ENCODE measurements at places on chromosomes 1 and 21.

GRCh38 chr1:64920941-64921589, 45.3 kb downstream of the JAK1 start:
- no peak for DNase-seq

- DNase-seq, result no peak
Measured at GRCh38 chr1:202015662-202015937, 5.2 kb downstream of the ELF3 start.

GRCh38 chr1:27632387-27633297, 2.3 kb downstream of the FGR start:
- DNase-seq, result no peak

- DNase-seq, result peak; percentile 32
Measured at GRCh38 chr1:161139766-161140165, 7.3 kb upstream of the DEDD start.

GRCh38 chr1:20248971-20249612, 41.6 kb upstream of the VWA5B1 start:
- DNase-seq, result peak; percentile 6

DNA sequence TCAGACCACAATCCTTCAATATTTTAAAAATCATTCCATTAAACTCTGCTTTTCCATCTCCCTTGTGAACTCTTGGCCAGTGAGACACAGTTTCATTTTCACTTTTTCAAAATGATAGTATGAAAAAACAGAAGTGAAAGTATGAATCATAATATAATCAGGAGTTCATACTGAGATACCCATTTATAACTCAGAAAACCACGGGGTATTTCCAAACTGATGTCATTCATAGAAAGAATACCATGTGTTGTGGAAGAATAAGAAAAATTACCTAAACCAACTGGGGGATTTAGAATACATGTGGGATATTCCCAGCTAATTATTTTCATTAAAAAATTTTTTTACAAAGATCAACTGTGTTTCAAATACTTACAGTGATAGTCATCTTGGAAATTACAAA, 149.9 kb downstream of the MRPL39 start:
- no peak for DNase-seq

DNA sequence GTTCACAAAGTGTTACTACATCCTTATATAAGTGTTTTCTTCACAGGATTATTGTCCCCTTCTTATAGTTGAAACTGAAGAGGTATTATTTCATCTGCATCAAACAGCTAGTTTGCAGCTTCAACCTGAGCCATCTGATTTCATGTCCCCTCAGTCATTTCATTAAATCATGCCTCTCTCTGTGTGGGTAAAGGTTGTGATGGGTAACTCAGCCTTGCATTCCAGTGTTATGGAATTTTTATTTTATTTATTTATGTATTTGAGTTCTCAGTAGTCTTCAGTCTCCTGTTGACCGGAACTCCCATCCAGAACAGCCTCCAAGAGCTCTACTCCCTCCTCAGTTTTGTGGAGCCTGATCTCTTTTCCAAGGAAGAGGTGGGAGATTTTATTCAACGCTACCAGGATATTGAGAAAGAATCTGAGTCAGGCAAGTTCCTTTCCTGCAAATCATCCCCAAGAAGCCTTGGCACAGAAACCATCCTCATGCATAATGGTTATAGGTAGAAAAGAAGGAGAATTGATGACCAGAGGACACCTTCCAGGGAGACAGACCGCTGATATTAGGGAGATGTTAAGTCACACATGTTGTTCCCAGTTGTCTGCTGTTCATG, 21.8 kb downstream of the CHD1L start:
- no peak for DNase-seq

- DNase-seq, result no peak
Measured at GRCh38 chr1:31579374-31579773, 3.1 kb downstream of the TINAGL1 start.

DNA sequence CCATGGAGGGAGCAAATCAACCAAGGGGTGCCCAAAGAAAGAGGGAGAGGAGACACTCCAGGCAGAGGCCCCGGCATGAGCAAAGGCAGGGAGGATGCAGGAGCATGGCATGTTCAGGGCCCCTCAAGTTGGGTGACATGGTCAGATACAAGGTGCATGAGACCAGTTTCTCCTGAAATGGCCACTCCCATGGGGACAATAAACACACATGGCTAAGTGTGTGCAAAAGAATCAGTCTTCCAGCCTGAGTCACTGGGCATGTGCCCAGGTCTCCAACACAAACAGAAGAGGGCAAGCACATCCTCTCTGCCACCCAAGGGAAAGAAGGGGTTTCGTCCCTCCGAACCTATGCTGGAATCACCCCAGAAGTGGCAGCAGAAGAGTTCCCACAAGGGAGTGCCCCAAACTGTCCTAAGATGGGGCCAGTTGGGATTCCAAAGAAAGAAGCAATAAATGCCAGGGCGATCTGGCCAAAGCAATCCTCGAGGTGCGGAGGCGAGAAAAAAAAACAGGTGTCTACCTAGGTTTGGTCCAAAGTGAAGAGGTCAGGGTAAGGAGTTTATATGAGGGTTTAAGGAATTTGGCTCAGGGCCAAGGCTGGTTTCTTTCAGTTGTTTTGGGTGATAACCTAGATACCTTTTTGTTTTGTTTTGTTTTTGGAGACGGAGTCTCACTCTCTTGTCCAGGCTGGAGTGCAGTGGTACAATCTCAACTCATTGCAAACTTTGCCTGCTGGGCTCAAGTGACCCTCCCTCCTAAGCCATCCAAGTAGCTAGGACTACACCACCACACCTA, 13.2 kb downstream of the CASP9 start:
- no peak for DNase-seq

DNA sequence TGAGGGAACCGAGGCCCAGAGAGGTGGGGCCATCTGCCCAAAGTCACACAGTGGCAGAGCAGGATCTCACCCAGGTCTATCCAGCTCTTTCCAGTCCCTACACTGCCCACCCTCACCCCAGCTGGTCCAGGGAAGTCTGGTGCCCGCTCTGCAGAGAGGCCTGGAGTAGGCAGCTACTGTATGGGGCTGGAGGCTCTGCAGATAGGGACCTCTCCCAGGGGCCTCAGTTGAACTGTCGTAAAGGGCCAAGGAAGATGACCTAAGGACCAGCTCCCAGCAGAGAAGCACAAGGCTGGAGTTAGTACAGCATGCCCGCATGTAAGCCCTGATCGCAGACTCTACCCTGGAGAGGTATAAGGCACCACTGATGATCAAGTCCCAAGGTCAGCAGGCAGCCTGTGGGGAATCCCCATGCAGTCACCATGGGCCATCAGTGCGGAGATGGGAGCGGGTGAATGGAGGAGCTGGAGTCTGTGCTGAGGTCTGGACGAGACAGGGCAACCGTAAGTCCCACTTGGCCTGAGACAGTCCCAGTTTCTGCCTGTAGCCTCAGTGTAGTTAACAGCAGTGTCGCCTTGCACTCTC, 320.2 kb downstream of the MATN1 start:
- DNase-seq, result no peak

- no peak for DNase-seq
Measured at GRCh38 chr1:245173446-245174211, 18.8 kb downstream of the KIF26B start.

DNA sequence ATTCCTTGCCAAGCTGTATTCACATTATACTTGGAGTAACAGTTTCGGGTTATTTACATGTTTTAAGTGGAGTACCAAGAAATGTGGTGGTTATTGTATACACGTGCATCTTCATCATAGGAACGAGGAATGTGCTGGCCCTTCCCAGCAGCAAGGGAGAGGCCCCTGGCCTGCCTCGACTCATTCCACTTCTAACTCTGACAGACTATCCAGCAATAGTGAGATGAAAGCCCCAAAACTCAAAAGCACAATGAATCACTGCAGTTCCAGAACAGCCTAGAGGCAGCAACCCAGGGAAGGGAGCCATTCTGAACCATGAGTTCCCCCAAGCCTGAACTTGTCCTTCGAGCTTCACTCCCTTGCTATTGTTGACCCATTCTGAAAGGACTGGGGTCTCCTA, 23.1 kb downstream of the FAM89A start:
- DNase-seq, result no peak

GRCh38 chr21:34935452-34935851, 113.7 kb downstream of the RUNX1 start:
- no peak for DNase-seq

- DNase-seq, result no peak
Measured at GRCh38 chr1:45001011-45001481, 10.1 kb downstream of the HECTD3 start.

DNA sequence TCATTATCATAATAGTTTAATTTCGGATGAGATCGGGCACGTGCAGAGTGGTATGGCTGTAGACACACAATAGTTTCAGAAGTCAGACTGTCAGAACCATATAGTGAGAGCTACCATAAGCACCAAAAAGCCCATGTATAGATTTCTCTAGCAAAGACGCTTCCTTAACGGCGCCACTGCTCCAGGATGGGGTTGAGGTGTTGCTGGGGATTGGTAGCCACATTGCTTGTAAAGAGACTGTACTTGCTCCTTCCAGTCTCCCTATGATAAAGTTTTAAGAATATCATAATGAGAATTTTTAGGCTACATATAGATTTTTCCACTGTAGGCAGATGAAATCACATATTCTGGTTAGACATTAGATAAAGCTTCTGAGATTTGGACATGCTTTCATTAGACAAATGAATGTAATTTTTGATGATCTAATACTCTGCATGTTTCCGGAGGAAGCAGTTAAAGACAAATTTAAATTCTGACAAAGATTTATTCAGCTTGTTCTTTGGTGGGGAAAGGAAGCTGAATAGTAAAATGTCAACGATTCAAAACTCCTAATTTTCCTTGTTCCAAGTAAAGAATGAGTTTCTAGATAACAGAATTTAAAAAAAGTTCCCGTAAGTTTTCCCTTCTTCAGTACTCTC, 77.7 kb downstream of the MAP3K7CL start:
- DNase-seq, result no peak

DNA sequence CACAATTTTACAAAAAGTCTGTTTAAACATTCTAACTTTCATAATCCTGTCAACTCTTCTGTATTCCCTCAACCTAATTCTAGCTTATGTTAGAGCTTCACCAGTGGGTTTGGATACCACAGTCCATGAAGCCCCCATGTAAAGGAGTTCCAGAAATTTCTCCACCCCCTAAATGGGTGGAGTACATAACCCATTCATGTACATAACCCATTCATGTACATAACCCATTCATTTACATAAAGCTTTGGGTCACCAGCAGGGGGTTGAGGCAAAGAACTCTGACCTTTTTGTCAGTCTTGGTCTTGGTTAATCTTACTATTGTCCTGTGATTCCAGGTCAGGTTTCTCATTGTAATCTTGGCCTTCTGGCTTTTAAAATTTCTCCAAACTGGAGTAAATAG, 61.6 kb downstream of the SMYD2 start:
- DNase-seq, result no peak
